Ascending aorta (tissue), 2 donors: ENCODE measurements at places on chromosomes 16 and 17. TPM values are rescaled to one million over a fixed set of nuclear protein-coding genes. Genes with fewer than 3 reads are reported as not detected.

PRAC2 gene
- not detected for total RNA-seq

KIF18B gene
- not detected for total RNA-seq

SHBG gene
- not detected for total RNA-seq

MGAT5B gene
- total RNA-seq: not detected

ZSCAN10 gene
- total RNA-seq: not detected

KCNH4 gene
- not detected for total RNA-seq

GRCh38 chr17:5035315-5035714, at the start of gene SLC52A1:
SLC52A1 (minus strand) TSS chr17:5035426; CDS start chr17:5034606, 820 bp downstream.
- H3K27me3 ChIP-seq: no peaks in the 10 kb centered on the region
- H3K4me3 ChIP-seq: peak within 1 kb of the TSS; percentile 16
- H3K27ac ChIP-seq: no peak within 1 kb of the TSS
- no peak for DNase-seq
- H3K4me1 ChIP-seq: no peaks in the 10 kb centered on the region

GRCh38 chr17:704111-704864, 10.4 kb downstream of the VPS53 start:
- no peak overlapping the region for H3K27ac ChIP-seq
- no peaks in the 10 kb centered on the region for H3K4me1 ChIP-seq
- H3K4me3 ChIP-seq: no peak overlapping the region
- no peak for DNase-seq

DNA sequence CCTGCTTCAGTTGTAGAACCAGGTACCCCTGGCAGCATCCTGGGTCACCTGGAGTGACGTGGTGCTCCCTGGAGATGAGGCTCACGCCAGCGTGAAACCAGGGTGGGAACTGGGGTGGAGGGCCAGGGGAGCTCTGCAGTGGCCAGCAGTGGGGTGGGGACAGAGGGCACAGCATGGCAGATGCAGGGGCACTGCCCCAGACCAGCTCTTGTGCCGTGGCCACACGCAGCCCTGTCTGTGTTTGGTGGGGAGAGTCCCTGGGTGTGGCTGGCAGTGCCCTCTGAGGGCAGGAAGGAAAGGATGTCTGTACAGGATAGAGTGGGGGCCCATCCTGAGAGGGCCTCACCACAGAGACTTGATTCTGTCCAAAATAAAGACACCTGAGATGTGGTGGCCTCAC, 24.5 kb downstream of the ZNF750 start:
- no peaks in the 10 kb centered on the region for H3K4me1 ChIP-seq
- H3K27me3 ChIP-seq: no peaks in the 10 kb centered on the region
- H3K36me3 ChIP-seq: peaks cover 39% of the 10 kb centered on the region

DNA sequence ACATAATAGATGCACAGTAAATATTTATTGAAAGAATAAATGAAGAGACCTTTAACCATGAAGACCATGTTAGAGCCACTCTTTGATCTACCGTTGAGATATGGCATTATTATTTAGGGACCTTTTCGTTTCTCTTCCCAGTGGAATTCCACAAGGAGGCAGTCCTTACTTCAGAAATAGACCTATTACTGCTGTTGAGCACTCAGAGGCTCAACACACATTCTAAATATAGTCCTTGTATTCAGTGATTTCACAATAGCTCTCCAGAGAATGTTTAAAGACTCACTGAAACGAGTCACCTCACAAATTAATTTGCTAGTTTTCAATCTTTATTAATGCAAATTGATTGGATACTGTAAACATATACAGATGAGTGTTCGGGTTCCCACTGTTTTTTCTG, 603.8 kb downstream of the CDH8 start:
- H3K4me3 ChIP-seq: no peak overlapping the region
- H3K27me3 ChIP-seq: no peaks in the 10 kb centered on the region
- no peak overlapping the region for H3K27ac ChIP-seq
- H3K36me3 ChIP-seq: no peaks in the 10 kb centered on the region

DNA sequence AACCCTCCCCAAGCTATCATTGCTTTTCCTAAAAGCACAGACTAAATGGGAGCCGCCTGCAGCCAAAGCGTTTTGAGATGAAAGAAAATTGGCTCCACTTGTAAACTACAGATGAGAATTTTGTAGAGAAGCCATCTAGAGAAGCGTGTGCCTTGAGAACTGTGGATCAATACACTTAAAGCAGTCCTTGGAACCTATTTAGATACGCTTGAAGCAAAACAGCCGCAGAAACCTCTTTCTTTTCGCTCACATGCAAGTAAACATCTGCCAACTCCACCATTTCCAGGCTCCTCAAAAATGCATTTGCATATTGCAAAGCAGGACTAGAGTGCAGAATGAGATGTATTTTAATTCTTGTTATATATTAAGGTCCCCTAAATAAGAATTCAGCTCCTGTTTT, 13.1 kb downstream of the KIAA0513 start:
- H3K27ac ChIP-seq: no peak overlapping the region
- H3K27me3 ChIP-seq: no peaks in the 10 kb centered on the region
- H3K4me3 ChIP-seq: no peak overlapping the region
- no peak for DNase-seq

GRCh38 chr17:81419886-81420768, 24.9 kb downstream of the BAHCC1 start:
- H3K27ac ChIP-seq: peak overlapping the region; percentile 91
- peak overlapping the region; percentile 56 for H3K4me3 ChIP-seq
- no peak for DNase-seq
- no peaks in the 10 kb centered on the region for H3K36me3 ChIP-seq
- H3K27me3 ChIP-seq: no peaks in the 10 kb centered on the region
- H3K4me1 ChIP-seq: peaks cover 69% of the 10 kb centered on the region
